ENCODE measurements at places on chromosomes 3 and 15.

- no peak for DNase-seq
Measured at GRCh38 chr3:175358935-175359334, 499.8 kb downstream of the NAALADL2 start.

GRCh38 chr15:94069844-94070243 is 161.5 kb upstream of the MCTP2 start:
- no peak for DNase-seq

- no peak for DNase-seq
Measured at GRCh38 chr15:33113666-33114373, 80.7 kb downstream of the FMN1 start.

GRCh38 chr15:57599296-57599810 is 7.6 kb downstream of the MYZAP start:
- no peak for DNase-seq

DNA sequence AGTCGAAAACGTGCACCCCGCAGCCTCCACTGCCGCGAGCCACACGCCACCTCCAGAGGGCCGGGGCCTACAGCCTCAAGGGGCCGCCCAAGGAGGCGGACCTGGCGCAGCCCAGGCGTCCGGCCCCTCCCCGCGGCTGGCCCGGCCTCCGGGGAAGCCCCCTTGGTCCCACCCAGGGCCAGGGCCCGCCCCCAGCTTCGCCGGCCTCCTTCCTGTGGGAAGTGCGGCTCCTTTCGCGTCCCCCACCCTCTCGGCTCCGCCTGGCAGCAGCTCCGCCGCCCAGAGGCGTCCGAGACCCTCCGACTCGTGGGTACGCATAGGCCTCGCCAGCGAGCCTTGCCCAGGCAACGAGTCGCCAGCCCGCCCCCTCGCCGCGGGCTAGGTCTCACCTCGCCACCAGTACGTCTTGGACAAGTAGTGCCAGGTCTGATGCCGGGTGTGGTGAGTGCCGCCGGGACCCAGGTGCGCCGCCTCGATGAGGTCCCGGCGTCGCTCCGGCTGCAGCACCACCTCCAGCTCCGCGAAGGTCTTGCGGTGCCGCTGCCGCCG is 642 bp downstream of the ZBTB11 start:
- DNase-seq = peak; percentile 90

- DNase-seq = no peak
Measured at GRCh38 chr3:117393119-117393518, 683.5 kb downstream of the TUSC7 start.

Measured in activated T-helper 1 cell treated with Interleukin-2 at 50 U/mL for 16 hours (primary cell).